ENCODE measurements at places on chromosomes 5 and 9.

GRCh38 chr9:112056996-112057395, 118.1 kb downstream of the SUSD1 start:
- no peak for DNase-seq

GRCh38 chr9:114898741-114899140, 31.6 kb downstream of the TNFSF8 start:
- peak; percentile 74 for DNase-seq

DNA sequence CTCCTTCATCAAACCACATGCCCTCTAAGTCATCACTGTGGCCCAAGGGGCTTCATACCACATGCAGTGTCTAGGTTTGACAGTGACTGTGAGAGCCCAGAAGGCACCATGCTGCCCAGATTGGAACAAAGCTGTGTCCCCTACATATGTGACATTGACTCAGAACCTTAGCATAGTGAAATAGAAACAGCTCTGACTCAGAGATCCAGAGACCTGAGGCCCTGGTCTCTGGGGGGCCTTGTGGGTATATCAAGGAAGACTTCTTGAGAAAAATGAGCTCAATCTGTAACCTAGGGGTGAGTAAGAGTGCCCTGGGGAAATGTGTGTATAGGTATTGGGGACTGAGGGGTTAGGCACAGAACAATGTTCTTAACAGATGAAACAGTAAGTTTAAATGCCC, 7.1 kb upstream of the ENTREP1 start:
- no peak for DNase-seq

- DNase-seq: no peak
These were observed 62.1 kb downstream of the SLC44A1 start for GRCh38 chr9:105306351-105307140.

DNA sequence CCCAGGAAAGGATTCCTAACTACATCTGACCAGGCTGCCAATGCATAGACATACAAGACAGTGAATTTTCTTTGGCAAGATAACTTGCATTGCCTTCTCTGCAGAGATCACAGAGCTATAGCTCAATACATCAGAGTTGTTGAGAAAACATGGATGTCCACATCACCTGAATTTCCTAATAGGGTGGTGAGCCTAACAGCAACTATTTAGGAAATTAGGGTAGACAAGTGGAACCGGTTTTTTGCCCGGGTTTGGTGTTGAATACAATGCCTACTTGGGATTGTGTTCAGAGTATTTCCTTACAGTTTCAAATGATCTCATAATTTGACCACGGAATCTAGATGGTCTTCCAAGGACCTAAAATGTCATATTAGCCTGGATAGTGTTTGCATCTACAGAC, 262.7 kb downstream of the KIF4B start:
- DNase-seq: no peak

GRCh38 chr5:9209846-9210492, 335.9 kb downstream of the SEMA5A start:
- DNase-seq: no peak

DNA sequence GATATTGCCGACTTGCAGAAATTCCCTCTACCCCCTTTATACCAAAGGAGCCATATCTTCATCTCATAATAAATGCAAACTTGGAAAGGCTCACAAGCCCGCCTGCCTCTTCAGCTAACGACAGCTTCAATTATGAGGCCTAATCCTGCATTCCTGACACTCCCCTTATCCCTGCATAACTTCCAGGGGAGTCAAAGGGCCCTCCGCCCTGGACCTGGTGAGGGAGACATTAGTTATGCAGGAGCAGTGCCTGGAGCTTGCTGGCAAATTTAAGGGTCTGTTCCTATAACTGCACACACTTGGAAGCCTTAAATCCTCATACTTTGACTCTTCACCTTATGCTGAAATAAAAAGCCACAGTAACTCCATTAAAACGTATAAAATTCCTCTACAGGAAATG, 617.9 kb downstream of the BNC2 start:
- DNase-seq: no peak

- DNase-seq: no peak
These were observed 3.5 kb downstream of the ARL15 start for GRCh38 chr5:54306893-54307292.

Data from T-helper 2 cell (primary cell).